ENCODE measurements at places on chromosomes 7 and 10.

DNA sequence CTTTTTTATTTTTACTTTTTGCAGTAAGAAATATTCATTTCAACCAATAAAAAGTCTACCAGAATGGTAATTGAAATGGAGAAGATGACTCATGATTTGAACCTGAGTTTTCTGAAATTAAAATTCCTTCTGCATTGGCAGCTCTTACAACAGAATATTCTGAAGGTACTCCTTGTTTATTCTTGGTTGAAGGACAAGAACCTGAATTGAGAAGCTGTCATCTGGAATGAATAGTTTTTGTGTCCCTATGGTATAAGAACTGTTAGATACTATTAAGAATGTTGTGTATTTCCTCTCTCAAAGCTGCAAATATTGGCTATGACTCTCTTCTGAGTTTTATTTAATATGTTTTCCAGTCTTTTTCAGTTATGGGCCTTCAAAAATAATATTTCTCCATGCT, 56.1 kb downstream of the CDK1 start:
- DNase-seq, result no peak

GRCh38 chr7:144390481-144390880, 13.0 kb downstream of the NOBOX start:
- DNase-seq, result no peak

DNA sequence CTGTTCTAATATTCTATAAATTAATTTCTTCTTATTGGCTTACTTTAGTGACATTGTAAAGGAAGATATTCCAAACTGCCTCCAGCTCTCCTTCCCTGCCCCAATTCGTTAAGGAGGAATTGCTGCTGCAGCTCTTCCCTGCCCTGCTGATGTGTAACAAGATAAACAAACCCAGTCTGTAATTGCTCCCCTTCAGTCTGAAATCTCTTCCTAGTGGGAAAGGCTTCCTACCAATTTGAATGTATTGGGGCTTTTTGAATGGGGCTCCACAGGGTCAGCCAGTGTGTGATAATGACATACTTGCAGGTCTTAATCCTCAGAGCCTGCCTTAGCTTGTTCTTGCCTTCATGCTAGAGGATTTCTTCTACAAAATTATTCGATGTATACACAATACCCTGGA, 849.9 kb upstream of the GHITM start:
- DNase-seq, result no peak

DNA sequence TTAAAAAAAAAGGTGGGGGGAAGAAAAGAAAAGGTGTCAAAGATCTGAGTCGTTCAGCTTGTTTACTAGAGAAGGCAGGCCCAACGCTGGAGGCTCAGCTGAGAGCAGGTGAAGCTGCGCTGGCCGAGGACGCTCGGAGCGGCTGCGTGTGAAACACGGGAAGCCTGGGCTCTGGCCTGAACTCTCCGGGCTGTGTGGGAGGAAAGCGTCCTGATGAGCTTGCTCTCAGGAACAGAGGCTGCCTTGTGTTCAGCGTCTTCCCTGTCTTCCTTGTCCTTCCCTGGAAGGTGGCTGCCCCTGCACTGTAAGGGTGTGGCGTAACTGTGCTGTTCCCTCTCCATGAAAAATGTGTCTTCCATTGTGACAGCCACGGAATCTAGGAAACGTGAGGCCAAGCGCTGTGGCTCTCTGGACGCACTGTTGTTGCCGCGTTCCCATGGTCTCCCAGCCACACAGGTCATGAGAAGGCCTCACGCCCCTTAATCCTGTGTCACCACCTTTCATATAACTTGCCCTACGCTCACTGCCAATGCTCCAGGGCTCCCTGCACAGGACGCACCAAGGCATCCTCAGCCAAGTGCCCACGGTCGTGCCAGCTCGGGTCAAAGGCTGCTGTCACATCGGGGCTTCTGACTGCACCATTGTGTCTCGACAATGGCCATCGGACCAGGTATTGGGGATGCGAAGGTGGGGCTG, 15.8 kb downstream of the IL15RA start:
- no peak for DNase-seq

DNA sequence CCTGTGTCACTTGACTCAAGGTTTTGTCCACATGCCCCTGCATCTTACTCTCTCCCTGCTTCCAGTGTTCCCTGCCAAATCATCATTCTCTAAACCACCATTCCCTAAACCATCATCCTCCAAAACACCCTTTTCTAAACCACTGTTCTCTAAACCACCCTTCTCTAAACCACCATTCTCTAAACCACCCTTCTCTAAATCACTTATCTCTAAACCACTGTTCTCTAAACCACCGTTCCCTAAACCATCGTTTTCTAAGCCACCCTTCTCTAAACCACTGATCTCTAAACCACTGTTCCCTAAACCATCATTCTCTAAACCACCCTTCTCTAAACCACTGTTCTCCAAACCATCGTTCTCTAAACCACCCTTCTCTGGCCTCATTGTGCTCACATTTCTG, 142.1 kb downstream of the CXCL12 start:
- no peak for DNase-seq

DNA sequence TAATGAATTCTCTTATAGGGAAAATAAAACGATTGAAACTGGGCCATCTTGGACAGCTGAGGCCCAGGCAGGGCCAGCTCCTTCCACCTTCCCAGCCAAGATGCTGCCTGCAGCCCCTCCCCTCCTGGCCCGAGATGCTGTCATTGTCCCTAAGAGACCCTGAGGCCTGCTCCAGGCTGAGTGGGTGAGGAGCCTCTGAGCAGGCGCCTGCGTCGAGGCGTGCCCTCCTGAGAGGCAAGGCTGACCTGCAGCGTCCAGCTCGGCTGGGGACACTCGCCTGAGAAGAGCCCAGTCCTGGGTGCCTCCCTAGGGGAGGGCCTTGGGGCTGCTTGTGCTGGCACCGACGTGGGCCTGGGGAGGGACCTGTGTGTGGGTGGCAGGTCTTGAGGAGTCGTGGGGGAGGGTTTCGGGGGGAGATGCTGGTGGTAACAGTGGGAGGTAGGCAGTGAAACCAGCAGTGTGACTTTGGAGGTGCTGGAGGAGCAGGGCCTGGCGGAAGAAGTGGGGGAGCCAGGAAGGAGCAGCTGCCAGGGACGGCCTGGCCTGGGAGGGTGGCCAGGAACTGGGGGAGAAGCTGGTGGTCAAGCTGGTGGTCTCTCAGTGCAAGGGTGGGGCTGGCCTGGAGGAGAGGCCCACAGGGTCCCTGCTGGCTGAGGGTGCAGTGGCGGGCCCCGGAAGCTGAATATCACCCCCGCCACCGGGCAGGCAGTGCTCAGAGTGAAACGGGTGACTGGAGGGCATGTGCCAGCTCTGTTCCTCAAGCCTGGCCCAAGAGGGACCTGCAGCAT, 7.9 kb downstream of the GPR146 start:
- no peak for DNase-seq

DNA sequence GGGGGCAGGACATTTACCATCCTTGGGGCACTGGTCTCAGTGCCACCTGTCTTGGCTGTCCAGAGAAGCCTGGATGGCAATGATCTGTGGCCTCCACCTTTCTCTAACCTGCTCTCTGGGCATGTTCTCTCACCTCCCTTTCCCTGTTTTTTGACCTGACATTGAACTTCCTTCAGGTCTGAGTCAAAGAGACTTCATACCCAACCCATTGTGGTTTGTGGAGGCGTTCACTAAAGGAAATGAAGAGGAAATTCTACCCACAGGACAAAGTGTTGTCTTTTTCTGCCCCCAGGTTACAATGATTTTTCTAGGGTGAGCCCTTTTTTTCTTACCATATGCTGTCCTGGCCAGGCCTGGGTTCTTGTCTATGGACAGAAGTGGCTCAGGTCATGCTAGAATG, 76.6 kb downstream of the CYP26A1 start:
- DNase-seq, result no peak

- no peak for DNase-seq
Observed at GRCh38 chr7:47458486-47458885, 123.4 kb downstream of the TNS3 start.

DNA sequence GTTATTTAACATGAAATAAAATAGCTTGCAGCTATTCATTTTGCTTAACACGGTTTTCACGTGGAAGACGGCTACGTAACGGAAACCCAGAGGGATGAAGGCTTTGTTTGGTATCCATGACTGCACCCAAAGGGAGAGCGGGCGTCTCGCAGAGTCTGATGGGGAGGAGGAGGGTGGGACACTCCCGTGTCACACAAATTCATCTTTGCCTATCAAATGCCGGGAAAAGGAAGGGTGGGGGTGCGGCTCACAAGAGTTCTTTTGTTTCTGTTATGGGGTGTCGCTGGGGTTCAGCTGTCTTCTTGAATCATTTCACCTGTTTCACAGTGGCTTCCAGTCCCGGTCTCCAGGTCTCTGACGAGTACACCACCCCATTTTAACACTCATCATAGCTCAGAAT, 108.5 kb downstream of the ZRANB1 start:
- DNase-seq, result no peak

- DNase-seq, result peak; percentile 39
Observed at GRCh38 chr7:155961241-155962190, 149.3 kb upstream of the SHH start.

GRCh38 chr10:80288849-80289248, 609 bp downstream of the MAT1A start:
- no peak for DNase-seq

DNA sequence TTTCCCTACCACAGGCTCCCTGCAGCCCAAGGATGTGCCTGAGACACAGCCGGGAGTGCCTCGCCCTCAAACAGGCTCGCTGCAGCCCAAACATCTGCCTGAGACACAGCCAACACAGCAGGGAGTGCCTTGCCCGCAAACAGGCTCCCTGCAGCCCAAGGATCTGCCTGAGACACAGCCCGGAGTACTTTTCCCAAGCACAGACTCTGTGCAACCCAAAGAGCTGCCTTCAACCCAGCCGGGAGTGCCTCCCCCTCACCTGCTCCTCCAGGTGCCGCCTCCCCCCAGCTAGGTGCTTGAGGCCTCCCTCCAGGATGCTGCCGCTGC, 42.9 kb downstream of the ANTXRL start:
- no peak for DNase-seq

All from right kidney (tissue), 9 donors.